ENCODE measurements at places on chromosomes 6 and 20.

DNA sequence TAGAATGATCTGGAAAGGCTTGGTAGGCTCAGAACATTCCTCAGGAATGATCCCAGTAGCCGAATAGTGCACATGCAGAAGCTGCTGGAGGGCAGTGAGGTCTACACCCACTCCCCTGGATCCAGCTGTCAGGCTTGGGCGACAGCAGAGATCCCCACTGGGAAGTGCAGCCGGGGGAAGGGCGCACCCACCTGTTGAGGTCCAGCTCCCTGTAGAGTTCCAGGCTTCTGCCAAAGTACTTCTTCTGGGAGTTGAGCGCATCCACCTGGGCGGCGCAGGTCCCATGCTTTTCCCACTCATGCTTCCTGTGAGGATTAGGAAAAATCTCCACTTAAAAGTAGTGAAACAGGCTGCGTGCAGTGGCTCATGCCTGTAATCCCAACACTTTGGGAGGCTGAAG, 17.6 kb downstream of the RNASET2 start:
- no peak for DNase-seq

DNA sequence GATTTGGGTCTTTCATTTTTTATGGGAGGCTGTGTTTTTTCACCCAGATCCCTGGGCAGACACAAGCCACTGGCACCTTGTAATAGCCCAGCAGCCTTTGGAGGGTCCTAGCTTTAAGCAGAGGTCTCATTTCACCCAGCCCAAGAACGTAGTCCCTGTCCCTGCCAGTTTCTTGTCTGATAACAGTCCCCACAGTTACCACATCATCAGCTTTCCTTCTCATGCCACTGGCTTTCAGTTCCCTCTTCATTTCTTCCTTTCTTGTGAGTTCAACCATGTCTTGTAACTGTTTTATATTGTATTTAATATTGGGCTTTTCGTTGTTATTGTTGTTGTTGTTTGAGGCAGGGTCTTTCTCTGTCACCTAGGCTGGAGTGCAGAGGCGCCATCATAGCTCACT, 10.6 kb downstream of the PNPLA1 start:
- DNase-seq, result no peak

- no peak for DNase-seq
These were observed 172.3 kb downstream of the EPM2A start for GRCh38 chr6:145562771-145563615.

- DNase-seq, result no peak
These were observed 135.5 kb downstream of the MMUT start for GRCh38 chr6:49327571-49327970.

GRCh38 chr20:50743087-50743486, 11.7 kb downstream of the PARD6B start:
- no peak for DNase-seq
